ENCODE measurements at places on chromosomes 5 and 9.

DNA sequence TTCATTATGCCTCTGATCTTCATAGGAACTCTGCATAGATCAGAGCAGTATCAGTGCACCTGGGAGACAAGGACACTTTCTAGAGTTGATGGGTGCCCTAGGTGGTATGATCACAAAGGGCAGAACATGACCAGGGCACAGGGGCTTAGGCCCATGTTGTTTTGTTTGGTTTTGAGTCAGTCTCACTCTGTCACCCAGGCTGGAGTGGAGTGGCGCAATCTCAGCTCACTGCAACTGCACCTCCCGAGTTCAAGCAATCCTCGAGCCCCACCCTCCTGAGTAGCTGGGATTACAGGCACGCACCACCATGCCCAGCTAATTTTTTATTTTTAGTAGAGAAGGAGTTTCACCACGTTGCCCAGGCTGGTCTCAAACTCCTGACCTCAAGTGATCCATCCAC, 17.6 kb downstream of the ALDH7A1 start:
- no peak for DNase-seq

GRCh38 chr5:146862641-146863040, 15.9 kb downstream of the PPP2R2B start:
- no peak for DNase-seq

DNA sequence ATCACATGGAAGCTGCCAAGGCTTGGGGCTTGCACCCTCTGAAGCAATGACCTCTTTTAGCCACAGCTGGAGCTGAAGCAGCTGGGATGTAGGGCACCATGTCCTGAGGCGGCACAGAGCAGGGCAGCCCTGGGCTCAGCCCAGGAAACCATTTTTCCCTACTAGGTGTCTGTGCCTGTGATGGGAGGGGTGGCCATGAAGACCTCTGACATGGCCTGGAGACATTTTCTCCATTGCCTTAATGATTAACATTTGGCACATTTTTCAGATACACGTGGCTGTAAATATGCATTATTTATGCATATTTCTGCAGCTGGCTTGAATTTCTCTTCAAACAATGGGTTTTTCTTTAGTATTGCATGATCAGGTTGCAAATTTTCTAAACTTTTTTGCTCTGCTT, 81.7 kb downstream of the OSMR start:
- DNase-seq = no peak

DNA sequence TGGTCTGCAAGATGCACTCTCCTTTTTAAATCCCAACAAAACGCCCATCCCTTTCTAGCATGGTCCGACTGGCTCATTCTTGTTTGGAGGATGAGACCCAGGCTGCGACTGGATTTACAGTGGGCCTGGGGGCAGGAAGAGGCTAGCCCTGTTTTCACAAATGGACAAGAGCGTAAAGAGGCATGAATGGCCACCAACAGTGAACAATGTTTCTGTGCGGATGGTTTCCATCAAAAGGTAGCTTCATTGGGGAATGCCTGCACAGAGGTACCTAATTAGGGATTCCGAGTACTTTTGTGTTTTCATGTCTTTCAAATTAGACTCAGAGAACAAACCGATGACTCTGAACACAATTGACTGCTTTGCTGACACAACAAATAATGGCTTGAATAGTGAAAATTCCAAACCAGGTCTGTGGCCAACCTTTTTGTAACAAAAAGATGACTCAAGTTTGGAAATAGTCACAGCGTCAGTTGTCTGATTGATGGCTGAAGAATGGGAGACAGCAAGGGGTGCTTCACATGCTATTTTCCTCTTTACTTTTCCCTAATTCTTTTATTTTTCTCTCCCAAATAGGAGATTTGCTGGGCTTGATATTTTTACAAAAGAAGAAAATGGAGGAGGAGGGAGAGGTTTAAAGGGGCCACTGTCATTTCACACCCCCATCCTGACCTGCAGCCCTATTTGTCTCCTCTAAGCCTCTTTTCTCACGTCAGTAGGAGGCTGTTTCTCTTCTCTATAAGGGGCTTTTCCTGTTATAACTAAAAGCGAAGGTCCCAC, 208.1 kb upstream of the S1PR3 start:
- DNase-seq = peak; percentile 81

GRCh38 chr9:129173296-129174101, 4.6 kb downstream of the IER5L start:
- peak; percentile 35 for DNase-seq

DNA sequence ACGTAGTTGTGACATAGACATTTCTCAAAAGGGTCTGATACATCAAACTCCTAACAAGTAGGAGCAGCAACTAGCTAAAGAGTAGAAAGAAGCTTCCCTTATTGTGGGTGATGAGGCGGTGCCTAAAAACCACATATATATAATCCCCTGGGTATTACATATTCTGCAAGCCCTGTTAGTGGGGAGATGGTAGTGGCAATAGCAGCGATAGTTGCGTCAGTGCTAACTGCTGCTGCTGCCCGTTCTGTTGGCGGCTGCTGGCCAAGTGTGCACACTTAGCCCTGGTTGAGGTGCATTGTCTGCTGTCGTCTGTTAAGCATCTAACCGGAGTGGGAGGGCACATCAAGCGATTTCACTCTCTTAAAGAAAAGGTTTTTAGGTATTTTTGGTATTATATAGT, 35.8 kb downstream of the VLDLR start:
- no peak for DNase-seq

DNA sequence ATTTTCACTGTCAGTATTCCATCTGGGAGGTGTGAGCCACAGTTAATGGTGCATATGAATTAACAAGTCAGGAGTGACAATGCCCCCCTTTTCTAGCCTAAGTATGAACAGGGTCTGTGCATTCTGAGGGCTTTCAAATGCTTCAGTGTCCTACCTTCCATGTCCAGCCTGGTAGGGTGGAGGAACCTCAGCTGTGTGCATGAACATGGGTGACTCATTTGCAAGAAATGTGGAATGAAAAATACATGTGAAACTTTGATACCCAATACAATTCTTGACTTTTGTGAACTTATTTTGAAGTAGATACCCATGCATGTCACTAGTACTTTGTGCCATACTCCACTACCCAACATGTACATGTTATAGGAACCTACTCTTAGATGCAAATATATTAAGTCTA, 375.8 kb downstream of the SEMA5A start:
- no peak for DNase-seq

DNA sequence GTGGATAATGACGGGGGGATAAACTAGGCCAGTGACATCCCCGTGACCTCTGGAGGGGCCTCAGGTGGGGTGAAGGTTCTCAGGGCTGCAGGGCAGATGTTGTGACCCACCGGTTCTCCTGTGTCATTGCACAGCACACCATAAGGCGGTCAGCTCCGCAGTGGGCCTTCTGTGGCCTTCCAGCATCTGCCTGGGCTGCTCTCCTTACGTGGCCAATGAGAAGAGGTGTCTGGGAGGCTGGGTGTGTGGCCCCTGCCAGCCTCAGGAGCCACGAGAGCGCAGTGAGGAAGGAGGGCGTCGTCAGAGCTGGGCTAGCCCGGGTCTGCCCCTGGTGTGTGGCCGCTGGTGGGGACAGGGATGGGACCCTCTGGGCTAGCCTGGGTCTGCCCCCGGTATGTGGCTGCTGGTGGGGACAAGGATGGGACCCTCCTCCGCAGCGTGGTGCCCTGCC, 48.7 kb downstream of the COL5A1 start:
- no peak for DNase-seq

GRCh38 chr9:129762985-129763926, 10.4 kb upstream of the PTGES start:
- DNase-seq = no peak

- no peak for DNase-seq
Measured at GRCh38 chr5:26889815-26890214, 148.6 kb downstream of the CDH9 start.

- peak; percentile 74 for DNase-seq
Measured at GRCh38 chr9:972501-973294, 3.8 kb upstream of the DMRT3 start.

GRCh38 chr9:105979290-105979689, 284.9 kb downstream of the TMEM38B start:
- peak; percentile 30 for DNase-seq

DNA sequence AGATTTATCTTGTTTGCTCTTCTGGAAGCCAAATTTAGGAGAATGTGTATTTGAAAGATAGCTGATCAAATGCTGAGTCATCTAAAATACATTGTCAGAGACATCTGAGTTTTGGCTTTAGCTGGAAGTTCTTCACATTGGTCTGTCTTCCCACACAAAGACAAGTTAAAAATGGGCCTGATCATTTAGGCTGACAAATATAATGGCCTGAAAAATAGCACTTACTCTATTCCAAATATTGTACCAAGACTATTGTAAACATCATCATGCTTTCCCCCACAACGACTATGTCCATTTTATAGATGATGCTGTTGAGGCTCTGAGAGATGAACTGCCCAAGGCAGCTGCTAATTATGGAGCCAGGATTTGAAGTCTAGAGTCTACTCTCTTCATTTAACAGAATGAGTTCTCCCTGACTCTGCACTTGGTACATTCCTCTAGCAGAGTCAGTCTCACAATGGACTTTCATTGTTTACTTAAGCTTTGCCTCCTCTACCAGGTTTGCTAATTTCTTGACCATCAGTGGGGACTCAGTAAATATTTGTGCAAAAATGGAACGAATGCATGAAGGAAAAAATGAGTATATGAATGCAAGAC, 619.4 kb upstream of the KLF4 start:
- no peak for DNase-seq

GRCh38 chr9:72817413-72817812, 135.4 kb downstream of the ALDH1A1 start:
- DNase-seq = no peak

DNA sequence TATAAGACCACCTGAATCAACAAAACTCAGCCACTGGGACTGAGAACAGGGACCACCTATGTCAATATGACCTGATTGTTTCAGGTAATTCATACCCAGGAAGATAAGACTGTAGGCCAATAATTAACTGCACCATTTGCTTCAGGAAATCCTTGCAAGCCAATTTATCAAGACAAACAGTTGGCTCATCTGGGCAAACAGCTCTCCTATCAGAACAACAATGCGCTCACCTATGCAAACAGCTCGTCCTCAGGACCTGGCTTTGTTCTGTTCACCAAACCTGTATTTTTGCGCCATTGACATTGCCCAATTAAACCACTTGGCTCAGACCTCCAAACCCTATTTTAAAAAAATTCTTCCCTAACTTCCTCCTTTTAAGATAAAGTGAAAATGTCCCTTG, 92.3 kb upstream of the MARCHF11 start:
- DNase-seq = no peak

DNA sequence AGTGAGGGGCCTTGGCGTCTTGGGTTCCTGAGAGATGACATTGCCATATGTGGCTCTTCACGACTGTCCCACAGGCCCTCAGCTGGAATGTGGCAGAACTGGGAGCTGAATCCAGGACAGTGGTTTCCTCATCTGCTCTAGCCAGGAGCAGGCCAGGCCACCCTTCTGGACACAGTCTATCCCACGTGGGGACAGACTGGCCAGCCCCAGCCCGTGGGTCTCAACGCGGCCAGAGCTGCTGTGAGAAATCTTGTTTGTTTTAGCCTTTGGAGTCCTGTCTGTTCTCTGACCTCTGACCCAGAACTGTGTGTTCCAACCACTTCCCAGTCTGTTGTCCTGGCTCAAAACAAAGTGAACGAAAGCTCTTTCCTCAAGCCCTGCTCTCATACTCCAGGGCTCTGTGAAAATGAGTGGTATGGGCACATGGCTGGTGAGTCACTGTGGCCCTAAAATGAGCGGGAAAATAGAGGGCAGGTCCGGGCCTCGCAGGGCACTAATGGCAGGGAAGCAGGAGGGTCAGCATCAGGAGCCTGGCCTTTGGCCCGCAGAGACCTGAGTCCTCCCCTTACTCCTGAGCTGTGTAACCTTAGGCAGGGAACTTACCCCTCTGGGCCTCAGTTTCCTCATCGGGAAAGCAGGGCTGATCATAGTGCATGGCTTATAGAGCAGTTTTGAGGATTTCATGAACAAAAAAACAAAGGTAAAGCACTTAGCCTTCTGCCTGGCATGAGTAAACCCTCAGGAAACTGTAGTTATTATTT, 34.8 kb upstream of the GLRX start:
- DNase-seq = no peak

GRCh38 chr9:37037503-37038301, 3.6 kb upstream of the PAX5 start:
- DNase-seq = peak; percentile 76

GRCh38 chr9:136875155-136875554, 9.0 kb upstream of the EDF1 start:
- no peak for DNase-seq

All from eye (tissue), 1 donor.